NCI-H1417 (cell line): ENCODE measurements at places on chromosomes 11 and 22.
A peak's percentile ranks its signal among the peaks of the same experiment; 100 is the strongest.

DNA sequence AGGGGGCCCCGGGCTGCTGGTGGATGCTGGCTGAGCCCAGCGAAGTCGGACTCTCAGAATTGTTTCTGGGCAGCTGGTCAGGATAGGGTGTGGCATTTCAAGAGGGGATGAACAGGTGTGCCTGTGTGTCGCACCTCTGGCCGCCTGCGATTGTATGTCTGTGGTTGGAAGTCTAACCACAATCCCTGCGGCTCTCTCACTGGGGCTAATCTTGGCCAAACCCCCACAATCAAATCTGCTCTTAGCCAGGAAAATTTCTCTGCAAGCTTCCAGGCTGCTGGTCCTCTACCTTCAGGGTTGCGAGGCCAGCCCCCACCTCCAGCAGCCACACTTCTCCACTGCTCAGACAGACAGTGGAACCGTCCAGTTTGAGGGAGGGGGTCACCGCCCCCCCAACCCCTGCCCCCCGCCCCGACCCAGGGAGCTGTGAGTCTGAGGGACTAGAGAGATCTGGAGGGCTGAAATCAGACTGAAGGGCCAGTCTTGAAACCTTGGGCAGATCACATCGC is 953 bp downstream of the ATG16L2 start:
- no peak for DNase-seq

DNA sequence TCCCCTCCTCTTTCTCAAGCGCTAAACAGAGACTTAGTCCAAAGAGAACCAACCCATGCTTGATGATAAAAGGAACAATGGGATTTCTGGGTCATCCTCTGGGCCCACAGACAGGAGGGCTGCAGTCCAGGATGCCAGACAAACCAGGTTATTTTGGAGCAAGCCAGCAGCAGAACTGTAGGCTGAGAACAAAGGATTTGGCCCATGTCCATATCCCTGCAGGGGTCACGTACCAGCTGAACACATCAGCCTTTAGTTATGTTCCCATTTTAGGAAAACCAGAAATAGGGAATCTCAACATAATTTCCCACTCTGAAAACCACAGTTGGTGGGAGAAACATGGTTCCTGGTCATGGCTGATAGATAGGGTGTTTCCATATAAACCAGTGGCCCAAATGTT is 533.6 kb upstream of the CADM1 start:
- DNase-seq, result peak; percentile 44

DNA sequence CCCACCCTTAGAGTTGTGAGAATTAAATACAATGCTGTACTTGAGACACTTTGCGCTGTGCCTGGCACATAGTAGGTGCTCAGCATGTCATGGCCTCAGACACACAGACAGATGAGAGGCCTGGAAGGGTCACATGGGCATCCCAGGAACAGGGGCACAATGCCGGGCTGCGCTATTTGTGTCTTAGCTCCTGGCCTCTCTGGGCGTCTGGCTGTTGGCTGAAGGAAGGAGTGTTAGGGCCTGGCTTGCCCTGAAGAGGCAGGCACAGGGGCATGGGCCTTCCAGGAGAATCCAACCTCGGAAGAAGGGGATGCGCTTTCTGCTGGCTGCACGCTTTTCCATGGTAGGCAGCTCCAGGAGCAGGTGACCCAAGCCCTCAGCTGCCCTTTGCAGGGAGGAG is 41.4 kb downstream of the ST14 start:
- DNase-seq, result no peak

GRCh38 chr22:44459041-44459440 is 39.0 kb downstream of the RTL6 start:
- DNase-seq, result no peak

DNA sequence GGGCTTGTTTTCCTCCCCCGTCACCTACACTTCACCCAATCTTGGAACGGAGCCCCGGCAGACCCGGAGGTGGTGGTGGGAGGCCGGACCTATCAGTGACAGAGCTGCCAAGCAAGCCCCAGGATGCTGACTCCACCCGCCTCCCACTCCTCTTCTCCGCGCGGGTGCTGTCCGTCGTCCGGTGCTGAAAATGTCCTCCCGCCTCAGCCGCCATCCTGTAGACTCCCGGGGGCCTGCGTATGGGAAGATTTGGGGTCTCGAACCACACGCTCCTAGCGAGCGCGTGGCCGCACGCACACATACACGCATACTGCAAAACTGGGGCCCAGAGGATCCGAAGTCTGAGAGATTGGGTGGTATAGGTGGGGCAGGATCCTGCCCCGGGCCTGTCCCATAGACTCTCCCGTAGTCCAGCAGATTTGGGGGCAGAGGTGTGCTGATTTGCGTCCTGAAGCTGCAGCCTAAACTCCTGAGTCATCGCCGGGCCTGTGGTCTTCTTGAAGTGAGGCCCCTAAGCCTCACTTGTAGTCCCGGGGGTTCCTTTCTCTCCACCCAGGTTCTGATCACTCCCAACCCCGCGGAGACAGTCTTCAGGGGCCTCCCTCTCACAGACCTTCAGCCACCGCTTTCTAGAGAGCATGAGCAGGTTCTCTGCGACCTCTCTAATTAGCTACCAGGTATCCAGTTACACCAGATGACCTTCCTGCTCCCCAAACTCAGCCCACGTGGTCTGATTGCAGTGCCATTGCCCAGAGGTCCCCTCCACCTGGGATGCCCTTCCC is 796 bp upstream of the YIF1A start:
- DNase-seq, result peak; percentile 46

- no peak for DNase-seq
Measured at GRCh38 chr11:126740846-126741245, 259.7 kb downstream of the KIRREL3 start.

DNA sequence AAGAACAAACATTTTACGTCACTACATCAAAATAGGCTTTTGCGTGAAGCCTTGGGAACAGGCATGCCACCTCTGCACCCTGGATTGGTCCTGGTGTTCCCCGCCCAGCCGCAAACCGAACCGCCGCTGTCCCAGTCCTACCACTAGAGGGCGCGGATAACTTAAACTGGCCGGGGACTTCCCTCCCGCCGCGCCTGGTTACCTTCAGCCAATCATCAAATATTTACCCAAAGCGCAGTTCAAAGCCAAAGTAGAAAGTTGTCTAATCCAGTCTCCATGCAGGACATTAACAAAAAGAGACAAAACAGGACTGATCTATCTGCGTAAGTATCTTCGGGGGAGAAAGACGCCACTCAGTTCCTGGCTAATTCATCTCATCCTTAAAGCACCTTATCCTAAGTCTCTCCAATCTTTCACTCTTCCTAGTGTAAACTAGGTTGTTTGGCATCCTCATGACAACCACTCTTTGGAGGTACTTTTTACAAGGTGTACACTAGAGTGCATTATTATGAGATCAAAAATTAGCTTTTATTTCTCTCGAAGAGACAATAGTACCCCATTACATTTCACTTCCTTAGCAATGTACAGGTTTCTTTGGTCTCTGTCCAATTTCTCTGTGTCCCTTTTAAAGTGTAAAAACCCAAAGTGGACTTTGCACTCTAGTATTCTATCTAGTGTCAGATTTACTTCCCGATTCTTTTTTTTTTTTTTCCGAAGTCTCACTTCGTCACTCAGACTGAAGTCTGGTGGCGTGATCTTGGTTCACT is 3.9 kb upstream of the CRY2 start:
- DNase-seq, result peak; percentile 48

- no peak for DNase-seq
Measured at GRCh38 chr11:130675917-130676316, 227.5 kb downstream of the ADAMTS15 start.

DNA sequence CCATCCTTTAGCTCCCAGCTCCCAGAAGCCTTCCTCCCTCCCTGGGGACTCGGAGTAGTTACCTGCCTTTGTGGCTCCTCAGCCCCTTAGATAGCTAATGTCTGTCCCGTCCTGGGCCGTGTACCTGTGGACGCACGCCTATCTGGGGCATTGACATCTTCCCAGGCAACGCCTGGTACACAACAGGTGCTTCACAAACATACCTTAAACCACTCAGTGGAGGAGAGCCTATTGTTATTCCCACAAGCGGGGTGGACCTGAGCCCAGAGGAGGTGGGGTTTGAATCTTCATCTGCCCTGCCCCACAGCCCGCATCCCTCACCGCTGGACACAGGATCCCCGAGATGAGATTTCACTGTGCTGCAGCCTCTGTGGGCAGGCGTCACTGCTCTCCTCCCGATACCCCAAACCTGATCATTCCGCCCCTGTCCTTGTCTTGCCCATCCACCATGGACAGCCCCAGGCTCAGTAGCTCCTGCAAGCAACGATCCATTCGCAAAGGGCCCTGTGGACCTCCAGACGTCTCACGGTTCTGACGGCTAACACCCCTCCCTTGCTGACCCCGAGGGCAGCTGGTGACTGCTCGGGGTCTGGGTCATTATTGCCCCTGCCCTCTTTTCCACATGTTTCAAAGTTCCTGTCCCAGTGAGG is 73.8 kb upstream of the SHISAL1 start:
- DNase-seq, result no peak

DNA sequence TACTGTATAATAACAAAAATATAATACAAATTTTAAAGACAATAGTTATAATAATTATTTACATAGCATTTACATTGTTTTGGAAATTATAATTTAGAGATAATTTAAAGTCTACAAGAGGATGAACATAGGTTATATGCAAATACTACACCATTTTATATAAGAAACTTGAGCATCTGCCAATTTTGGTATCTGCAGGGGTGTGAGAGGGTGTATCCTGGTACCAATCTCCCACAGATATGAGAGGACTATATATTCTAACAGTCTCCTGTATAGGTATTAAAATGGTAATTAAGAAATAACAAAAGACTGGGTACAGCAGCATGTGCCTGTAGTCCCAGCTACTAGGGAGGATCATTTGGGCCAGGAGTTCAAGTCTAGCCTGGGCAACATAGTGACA is 134.4 kb downstream of the APOL5 start:
- no peak for DNase-seq

GRCh38 chr11:2331404-2331803 is 29.6 kb downstream of the TSPAN32 start:
- DNase-seq, result no peak

DNA sequence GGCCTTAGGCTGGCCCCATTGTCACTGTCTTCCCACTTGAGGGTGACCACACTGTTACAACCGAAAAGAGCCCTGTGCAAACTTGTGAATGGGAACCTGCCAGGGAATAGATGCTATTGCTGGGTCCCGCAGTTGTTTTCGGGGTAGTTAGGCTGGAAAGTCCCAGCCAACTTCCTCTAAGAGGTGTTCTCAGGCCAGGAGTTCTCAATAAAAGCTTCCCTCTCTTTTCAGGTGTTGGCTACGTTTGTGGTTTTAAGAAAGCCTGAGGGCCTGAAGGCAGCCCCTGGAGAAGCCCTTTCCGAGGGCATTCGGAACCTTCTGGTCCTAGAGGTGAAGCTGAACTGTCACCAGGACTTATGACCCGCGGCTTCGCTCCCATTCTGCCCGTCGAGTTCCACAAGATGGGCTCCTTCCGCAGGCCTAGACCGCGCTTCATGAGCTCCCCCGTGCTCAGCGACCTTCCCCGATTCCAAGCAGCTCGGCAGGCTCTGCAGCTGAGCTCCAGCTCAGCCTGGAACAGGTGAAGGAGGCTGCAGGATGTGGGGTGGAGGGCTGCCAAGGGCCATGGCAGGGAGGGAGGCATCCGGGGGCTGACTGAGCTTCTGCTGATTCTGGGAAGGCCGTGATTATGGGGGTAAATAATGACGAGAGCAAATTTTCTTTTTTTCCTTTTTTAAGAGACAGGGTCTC is 104.8 kb downstream of the PRR5L start:
- no peak for DNase-seq

DNA sequence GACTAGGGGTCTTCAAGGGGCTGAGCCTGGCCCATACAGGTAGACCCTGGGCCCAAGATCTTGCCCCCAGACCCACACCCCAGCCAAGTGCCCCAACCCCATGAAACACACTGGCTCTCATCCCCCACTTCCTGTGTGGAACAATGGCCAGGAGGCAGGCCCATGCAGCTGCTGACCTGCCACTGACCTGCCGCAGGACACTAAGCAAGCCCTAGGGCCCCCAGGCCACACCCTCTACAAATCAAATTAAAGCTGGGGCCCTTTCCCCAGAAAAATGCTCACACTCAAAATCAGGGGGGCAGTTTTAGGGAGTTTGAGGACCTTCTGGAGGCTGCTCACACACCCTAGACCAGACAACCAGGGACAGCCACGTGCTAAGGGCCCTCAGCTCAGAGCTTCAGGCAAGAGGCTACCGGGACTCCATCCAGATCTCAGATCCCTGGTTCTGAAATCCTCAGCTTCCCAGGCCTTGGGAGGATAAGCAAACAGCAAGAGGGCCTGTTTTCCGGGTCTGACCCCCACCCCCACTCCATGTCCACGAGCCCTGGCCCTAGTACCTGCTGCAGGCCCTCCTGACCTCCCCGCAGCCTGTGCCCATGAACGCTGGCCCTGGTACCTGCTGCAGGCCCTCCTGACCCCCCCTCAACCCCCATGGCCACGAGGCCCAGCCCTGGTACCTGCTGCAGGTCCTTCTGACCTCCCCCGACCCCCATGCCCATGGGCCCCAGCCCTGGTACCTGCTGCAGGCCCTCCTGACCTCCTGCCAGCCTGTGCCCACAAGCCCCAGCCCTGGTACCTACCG is 10.0 kb downstream of the CARD10 start:
- no peak for DNase-seq

DNA sequence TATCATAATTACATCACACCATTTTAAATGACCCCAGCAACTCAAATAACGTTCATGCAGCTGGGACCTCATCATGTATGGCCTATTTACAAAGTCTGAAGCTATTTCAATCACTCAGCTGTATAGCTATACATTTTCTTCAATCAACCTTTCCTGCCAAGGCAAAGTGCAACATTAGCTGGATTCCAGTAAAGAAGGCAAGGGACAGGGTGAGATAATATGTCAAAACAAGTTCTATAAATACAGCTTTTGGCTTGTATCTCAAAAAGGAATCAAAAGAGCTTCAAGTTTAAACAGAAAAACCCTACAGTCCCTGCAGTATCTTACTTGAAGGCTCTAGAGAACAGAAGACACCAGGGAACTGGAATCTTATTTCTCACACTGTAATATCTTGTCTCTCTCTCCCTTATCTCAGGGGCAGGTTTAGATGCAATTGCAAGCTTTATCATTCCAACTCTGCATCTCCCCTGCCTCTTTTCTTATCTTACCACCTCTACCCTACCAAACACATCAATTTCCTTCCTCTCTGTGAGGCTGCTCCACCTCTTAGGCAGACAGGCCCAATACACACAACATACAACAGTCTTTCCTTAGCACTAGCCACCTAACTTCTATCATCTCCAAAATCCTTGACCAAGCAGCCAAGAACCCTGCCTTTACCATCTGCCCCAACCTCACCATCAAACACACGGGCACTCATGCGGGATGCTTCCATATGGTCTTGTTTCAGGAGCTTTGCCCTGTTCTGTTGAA is 34.5 kb downstream of the CELF1 start:
- no peak for DNase-seq

- no peak for DNase-seq
Measured at GRCh38 chr11:102451041-102451680, 1.4 kb downstream of the TMEM123 start.
